ENCODE measurements at places on chromosomes 5 and 9. TPM values are rescaled to one million over a fixed set of nuclear protein-coding genes. Genes with fewer than 3 reads are reported as not detected.

Gene MARVELD2
- total RNA-seq: 2.7 TPM

Gene BARX1
- total RNA-seq: 11.2 TPM

Gene IL9
- not detected for total RNA-seq

Gene GADD45G
- 0.52 TPM for total RNA-seq

Gene NR2F1-AS1
- total RNA-seq: 2.6 TPM

Gene GPR151
- not detected for total RNA-seq

Gene SETD9
- 6.2 TPM for total RNA-seq

Gene FLT4
- 3.0 TPM for total RNA-seq

Gene ELOVL7
- total RNA-seq: 13.5 TPM

Gene GFI1B
- total RNA-seq: 0.17 TPM
